Activated CD4-positive, alpha-beta T cell treated with anti-CD3 and anti-CD28 coated beads, Interleukin-2, Interleukin-6, amounts not matched to agents 100 ng/mL and 50 ng/mL, durations not matched to agents 16 hours and 8 hours (primary cell): ENCODE measurements at places on chromosomes 12 and 14.

DNA sequence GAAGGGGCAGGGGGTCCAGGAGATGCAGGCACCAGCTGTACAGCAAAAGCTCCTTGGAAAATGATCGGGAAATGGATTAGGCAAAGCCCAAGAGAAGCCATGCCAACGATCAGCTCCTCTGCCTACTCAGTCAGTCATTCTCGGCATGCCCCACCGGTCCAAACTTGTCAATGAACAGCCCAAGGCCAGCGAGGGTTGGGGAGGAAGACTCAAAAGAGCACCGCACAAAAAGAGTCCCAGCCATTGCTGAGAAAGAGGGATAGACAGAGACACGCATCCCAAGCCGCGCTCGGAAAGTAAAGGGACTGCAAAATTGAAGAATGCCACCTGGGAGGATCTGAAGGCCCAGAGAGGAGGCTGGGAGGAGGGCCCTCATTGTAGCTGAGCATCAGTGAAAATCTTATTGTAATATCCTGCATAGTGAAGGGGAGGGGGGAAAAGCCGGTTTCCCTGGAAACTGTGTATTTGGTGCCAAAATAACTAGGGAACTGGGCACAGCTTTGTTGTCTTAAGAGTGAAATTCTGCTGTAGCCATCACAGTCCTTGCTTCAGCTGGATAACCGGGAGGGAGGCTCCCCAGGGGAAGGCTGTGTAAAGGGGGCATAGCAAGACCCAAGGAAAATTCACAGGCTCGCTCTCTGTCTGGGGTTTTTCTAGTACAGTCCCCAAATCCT, 4.7 kb downstream of the KDM2B start:
- no peak for DNase-seq

GRCh38 chr12:78863482-78864402, 832 bp upstream of the SYT1 start:
- peak; percentile 12 for DNase-seq

DNA sequence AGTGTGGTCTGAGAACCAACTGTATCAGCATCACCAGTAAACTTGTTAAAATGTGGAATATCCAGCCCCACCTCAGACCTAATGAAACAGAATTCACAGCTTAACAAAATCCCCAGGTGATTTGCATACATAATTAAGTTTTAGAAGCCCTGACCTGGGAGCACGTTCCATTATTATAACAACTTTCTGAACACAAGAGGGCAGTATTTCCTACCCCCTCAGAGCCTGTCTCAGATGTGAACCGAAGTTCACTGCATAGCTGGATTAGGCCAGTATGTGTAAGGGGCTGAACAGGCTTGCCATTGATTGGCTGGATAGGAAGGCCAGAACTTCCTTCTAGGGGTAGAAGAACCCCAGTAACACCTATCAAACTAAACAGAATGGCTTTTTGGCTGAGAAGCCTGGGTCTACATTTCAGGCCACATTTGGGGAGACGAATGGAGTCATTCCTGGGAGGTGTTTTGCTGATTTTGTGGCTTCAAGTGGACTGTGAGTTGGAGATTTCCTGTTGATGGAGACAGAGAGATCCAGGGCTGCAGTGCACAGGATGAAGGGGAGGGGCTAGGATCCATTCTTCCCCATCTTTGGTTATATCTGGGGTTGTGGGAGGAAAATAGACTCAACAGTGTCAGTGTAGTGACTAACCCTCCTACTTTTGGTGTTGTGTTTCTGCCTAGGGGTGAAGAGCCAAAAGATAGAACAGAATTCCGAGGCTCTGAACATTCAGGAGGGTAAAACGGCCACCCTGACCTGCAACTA, 94.7 kb upstream of the OR4E1 start:
- DNase-seq: peak; percentile 57

DNA sequence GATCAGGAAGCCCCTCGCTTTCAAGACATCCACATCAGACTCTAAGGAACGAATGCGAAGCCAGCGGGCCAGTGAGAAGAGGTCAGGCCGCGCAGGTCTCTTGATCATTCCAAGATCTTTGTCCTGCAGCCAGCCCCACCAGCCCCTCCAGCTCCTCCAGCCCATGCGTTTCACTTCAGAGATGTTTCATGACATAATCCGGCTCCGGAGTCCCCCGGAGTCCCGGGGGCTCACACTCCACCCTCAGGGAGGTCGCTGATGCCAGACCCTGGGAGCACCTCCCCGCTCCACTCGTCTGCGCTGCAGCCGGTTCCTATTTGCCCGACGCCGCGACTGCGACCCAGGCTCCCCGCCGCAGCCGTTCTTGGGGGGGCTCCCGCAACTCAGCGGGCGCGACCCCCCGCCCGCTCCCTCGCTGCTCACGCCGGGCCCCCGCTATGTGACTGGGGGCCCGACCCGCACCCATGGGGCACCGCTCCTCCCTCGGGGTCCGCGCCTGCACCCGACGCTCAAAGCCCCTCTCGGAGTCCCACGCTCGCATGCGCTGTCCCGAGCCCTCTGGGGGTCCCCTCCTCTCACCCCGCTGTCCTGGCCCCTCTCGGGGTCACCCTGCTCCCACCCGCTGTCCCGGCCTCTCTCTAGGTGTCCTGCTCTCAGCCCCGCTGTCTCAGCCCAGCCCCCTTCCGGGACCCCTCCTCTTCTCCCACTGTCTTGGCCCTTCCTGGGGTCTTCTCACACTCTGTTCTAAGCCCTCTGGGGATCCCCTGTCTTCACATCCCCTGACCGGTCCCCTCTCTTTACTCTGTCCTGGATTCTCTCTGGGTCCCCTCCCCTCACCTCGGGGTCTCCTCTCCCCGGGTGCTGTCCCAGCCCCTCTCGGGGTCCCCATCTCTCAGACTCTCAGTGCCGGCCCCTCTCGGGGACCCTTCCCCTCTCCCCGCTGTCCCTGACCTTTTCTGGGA, 1.1 kb downstream of the TAOK3 start:
- DNase-seq: no peak

DNA sequence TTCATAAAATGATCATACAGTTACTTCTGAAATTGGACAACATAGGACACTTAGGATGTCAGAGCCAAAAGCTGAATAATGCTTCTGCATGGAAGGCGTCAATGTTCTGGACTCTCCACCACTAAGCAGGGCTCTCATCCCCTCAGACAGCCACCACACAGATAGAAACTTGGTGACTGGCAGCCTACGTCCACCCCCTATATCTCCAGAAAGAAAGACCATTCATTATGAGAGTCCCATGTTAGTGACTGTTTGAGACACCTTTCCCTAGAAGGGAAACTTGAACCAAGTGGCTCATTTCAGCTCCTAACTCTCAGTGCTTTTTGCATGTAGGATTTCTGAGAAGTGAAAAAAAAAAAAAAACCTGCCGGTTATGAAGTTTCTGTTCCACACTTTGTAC, 251.0 kb upstream of the FKBP4 start:
- DNase-seq: peak; percentile 85

DNA sequence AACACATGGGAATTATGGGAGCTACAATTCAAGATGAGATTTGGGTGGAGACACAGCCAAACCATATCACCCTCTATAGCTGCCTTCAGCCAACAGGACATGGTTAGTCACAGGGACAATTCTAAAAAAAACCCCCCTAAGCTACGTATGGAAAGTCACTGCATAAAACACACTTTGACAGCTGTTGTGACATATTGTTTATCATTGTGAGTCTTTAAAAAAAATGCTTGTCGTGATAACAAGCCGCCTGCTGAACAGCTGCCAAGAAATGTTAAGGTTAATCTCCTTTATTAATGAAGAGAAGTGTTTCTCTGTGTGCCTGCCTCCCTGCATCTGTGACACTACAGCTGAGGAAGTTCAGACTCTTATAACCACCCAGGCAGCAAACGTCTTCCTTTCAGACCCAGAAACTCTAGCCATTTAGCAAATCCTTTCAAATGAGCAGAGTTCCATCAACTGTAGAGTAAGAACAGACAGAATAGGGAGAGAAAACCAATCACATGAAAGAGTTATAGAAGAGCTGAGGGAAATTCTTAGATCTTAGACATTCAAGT, 1459.6 kb upstream of the TMEM132C start:
- DNase-seq: no peak
